Activated T-cell treated with anti-CD3 and anti-CD28 coated beads for 24 hours (primary cell): ENCODE measurements at places on chromosomes 1 and 21.
A peak's percentile ranks its signal among the peaks of the same experiment; 100 is the strongest.

DNA sequence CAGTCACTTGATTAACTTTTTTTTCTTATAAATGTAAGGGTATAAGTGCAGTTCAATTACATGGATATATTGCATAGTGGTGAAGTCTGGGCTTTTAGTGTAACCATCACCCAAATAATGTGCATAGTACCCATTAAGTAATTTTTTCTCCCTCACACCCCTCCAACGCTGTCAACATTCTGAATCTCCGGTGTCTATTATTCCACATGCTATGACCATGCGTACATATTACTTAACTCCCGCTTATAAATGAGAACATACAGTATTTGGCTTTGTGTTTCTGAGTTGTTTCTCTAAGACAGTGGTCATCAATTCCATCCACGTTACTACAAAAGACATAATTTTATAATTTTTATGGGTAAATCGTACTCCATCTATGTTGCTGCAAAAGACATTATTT is 1191.1 kb downstream of the NCAM2 start:
- no peak for DNase-seq

DNA sequence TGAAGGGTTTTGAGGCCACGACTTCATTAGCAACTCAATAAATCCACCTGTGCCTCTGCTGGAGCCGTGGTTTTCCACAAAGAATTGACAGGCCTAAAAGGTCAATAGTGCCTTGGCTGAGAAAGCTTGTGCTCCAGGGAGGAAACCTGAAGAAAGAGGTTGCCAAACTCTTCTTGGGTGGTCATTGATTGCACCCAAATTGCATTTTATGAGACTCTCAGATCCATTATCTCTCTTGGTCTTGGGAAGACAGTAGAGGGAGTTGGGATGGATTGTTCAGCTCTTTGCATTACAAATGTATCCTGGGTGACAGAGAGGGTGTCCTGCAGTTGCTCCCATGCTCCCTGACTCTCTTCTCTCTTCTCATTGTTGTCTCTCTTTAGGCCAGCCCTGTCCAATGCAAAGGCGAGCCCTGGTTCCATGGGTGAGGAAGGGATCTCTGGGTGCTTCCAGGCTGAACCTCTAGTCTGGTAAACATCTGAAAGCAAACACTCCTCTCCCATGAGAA is 46.1 kb upstream of the HTR1D start:
- no peak for DNase-seq

DNA sequence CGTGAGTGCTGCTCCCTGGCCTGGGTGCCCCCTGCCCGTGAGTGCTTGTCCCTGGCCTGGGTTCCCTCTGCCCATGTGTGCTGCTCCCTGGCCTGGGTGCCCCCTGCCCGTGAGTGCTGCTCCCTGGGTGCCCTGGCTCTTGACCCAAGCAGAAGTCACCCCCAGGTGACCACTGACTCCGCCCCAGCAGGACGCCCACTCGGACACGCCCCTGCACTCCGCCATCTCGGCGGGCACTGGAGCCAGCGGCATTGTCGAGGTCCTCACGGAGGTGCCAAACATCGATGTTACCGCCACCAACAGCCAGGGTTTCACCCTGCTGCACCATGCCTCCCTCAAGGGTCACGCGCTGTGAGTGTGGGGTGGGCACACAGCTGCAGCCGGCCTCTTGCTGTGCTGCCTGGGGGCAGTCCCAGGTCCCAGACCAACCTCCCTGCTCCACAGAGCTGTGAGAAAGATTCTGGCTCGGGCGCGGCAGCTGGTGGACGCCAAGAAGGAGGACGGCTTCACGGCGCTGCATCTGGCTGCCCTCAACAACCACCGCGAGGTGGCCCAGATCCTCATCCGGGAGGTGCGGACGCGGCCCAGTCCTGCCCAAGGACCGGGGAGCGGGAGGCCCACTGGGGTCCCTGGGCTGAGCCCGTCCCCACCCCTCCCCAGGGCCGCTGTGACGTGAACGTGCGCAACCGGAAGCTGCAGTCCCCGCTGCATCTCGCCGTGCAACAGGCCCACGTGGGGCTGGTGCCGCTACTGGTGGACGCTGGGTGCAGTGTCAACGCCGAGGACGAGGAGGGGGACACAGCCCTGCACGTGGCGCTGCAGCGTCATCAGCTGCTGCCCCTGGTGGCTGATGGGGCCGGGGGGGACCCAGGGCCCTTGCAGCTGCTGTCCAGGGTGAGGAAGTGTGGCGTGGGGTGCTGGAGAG is 3.9 kb upstream of the MMP23B start:
- DNase-seq, result no peak

DNA sequence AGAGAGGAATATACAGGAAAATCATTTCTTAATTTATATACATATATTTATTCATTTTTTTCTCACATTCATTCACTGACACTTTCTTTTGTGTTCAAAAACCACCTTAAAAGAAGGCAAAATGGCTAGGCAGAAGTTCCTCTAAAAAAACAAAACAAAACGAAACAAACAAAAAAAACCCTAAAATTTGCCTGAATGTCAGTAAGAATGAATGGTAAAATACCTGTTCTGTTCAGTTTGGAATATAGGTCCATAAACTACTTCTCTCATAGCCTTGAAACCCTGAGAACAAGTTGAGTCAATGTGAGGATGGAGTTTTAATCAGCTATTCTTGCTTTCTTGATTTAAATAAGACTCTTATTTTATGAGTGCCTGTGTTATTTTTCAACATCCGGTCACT is 14.7 kb upstream of the ALG6 start:
- DNase-seq, result no peak

DNA sequence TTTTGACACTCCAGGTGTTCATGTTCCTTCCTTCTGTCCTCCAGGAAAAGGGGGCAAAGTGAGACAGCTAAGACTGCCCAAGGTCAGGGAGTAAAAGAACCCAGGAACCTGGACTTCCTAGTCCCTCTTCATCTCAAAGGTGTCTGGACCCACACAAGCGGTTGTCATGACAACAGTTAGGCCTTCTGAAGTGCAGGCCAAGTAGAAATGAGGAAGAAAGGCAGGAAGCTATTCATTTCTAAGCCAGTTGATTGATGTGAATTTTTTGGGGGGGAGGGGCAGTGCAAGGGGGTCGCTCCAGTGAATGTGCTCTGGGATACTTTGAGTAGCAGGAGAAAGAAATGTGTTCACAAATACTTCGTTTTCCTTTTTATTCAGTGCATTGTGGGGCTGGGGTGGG is 114.3 kb downstream of the NAV1 start:
- DNase-seq, result no peak

GRCh38 chr1:13540866-13541265 is 27.1 kb upstream of the LRRC38 start:
- DNase-seq, result no peak

GRCh38 chr1:156754219-156754618 is 2.7 kb upstream of the HDGF start:
- DNase-seq, result no peak

- no peak for DNase-seq
Observed at GRCh38 chr1:27058966-27059669, 46.5 kb upstream of the TENT5B start.

DNA sequence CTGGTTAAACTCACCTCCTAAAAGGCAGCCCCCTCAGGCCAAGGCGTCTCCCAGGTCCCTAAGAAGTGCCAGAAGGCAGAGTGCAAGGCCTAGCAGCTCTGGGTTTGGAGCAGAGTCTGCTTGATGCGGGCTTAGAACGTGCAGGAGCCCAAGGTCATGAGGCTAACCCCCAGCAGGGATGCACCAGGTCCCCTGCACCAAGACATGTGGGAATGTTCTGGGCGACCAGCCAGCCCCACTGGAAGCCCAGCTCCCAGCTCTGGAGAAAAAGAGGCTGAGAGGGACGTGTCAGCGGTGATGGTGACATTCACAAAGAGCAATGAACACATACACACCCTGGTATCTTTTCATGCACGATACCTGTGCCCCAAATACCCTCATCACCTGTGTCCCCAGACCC is 5.1 kb downstream of the LRRN2 start:
- DNase-seq, result no peak

DNA sequence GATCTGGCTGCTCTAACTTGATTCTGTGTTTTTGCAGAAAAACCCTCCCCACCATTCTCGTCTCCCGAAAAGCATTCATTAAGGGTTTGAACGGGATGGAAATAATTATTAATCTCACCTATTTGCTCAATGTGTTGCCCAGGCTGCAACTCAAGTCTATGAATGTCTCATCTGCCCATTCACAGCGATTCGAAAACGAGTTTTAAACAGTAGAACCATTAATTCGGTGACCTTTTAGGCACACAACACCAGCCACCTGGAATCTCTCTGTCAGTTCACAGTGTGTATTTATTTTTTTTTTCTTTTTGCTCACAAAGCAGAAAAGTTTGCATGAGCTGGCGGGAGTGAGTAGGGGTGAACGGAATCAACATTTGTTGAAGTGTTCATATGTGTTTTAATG is 764.7 kb upstream of the TPTE start:
- DNase-seq, result no peak

DNA sequence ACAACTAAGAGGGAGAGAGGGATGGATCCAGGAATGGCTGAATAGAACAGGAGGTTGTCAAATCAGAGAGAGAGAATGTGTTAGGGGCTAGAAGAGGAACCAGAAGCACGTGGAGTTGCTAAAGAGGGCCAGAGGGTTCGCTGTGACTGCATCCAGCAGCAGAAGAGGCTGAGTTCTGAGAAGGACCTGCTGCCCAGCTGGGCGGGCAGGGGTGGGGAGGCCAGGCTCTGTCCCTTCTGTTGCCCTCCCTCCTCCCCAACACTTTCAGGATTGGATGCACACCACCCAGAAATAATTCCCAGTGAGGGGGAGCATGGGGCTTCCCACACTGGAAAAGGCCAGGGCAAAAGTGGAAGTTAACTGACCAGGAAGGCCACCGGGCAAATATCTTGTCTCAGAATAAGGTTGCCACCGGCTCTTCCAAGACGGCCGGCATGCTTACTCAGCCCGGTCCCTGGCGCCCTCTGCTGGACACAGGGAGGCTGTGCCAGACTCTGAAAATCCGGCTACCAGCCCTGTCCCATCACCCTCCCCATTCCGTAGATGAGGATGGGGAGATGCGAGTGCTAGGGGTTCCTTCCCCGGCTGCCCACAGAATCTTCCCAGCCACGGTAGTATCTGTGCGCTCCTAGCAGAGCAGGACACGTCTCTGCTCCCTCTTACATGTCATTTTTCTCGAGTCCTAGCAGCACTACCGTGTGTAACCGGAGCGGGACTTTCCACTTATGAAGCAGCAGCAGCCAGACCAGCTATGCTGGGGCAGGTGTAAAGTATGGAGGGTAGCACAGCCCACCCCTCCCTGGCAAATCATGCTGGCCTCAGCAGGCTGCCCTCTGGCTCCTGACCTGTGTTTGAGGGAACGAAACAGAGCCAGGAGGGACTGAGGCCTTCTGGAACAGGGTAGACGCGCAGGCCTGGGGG is 46.8 kb upstream of the A3GALT2 start:
- DNase-seq, result peak; percentile 78

DNA sequence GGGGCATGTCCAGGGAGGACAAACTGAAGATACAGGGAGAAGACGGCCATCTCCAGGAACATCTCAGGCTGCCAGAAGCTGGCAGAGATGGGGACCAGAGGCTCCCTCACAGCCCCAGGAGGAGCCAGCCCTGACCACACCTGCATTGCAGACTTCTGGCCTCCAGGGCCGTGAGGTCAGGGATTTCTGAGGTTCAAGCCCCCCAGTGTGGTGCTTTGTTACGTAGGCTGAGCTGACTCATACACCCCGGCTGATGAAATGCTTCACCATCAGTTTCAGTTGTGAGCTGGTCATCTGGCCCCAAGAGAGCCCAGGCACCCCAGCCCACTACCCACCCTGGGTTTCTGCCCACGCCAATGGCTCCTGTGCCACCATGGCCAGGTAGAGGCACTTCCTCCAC is 106.4 kb downstream of the SIK1 start:
- no peak for DNase-seq

DNA sequence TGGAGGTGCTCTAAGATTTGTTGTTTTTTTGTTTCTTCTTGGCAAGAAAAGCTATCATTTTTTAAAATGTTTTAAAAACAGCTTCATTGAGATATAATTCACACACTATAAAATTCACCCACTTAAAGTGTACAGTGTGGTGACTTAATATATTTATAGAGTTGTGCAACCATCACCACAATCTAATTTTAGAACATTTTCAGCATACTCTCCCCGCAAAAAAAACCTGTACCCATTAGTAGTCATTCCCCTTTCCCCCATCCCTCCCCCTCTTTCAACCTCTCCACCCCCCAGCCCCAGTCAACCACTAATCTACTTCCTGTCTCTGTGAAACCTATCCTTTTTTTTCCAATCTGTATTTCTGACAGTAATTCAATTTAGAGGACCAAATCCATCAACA is 30.6 kb downstream of the ZC3H11B start:
- no peak for DNase-seq

DNA sequence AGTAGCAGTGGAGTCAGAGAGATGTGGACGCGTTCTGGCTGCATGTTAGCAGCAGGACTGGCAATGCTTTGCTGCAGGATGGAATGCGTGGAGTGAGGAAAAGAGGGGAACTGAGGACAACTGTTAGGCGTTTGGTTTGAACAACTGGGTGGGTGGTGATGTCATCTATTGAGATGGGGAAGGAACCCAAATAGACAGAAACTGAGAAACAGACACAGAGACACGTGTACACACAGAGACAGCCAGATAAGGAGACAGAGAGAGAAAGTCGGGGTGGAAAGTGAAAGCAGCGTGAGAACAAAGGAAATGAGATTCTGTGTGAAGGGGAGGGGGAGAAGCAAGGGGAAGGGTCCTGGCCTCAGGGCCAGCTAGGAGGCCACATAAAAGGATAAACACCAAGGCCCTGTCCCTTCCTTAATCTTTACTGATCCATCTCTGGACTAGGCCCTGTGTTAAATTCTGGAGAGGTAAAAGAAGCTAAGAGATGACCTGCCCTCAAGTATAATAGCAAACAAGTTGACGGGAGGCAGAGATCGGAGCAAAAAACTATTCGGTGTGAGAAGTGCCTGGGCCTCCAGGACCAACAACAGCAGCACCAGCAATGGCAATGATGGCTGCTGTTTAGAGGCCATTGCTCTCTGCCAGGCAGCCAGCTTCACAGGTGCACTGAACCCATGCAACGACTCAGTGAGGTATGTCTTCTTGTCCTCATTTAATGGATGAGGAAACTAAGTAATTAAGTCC is 31.6 kb downstream of the VWA5B1 start:
- no peak for DNase-seq

DNA sequence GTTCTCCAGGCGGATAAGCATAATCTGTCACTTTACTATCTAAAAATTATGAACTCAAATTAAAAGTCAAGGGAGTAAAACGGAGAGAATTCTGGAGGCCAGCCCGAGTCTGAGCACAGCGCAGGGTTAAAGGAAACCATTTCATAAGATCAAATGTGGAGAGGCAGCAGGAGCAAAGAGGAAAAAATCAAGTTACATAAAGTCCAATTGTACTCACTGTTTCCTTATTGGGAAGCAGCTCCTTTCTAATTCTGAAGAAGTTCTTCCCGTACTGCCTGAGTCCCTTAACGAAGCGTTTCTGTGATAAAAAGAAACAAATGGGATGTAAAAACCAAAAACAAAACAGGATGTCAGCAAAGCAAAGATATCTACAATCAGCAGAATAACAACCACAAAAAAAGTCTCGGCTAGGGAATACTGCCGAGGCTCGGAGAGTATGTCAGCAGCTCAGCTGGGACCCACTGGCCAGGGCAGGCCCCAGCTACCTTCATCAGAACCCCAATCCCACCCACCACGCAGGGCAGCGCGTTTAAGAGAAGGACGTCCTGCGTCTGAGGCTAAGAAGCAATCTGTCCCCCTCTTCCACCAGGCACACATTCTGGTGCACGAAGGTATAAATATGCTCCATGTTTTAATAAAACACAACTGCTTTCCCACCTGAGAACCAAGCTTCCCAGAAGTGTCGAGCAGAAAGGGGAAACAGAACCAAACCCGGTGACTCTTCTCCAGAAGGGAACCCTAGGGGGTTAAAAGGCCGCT is 104.8 kb downstream of the SLC45A1 start:
- DNase-seq, result peak; percentile 9
